ENCODE measurements at places on chromosomes 12 and 14.

DNA sequence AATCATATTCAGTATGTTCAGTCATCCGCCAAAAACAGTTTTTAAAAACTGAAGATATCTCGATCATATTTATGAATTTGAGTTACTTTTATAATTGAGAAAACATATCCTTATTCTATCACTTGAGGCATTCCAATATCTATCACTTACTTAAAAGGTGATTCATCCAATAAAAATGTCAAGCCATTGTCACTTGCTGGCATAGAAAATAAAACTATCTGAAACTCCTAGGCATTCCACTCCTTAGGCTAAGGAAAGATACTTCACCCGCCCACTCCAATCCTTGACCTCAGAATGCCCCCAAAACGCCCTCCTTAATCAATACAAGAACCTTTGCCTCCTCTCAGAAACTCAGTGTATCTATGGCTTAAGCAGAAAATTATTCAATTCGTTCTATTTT, 51.3 kb upstream of the AMIGO2 start:
- DNase-seq = no peak

GRCh38 chr12:113391650-113392337, 11.9 kb downstream of the SDS start:
- no peak for DNase-seq

DNA sequence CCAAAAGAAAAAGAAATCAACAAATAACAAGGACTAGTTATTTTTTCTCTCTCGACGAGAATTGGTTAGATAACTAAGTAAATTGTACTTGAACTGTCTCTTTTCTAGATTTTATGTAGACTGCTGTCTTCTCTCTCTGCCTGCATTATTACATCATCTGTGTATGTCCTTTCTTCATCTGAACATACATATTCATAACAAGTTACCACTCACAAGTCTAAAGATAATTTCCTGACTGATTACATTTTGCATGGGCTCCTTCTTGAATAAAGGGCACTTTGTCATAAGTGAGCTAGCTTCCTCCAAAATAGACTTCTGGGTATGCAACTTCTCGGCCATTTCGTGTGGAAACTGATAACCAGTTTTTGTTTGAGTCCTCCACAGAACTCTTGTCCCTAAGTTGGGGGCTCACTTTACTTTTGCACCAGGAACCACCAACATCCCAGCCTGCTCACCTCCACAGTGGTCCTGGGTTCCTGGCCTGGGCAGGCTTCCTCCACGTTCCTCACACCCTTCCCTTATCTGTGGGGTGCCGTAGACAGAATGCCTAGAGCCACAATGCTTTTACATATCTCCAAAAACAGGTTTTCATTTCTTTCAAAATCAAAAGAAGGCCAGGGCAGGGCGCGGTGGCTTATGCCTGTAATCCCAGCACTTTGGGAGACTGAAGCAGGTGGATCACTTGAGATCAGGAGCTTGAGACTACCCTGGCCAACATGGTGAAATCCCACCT, 6.2 kb upstream of the DDX47 start:
- no peak for DNase-seq

- DNase-seq = no peak
These were observed 20.3 kb upstream of the TMTC1 start for GRCh38 chr12:29804019-29804418.

DNA sequence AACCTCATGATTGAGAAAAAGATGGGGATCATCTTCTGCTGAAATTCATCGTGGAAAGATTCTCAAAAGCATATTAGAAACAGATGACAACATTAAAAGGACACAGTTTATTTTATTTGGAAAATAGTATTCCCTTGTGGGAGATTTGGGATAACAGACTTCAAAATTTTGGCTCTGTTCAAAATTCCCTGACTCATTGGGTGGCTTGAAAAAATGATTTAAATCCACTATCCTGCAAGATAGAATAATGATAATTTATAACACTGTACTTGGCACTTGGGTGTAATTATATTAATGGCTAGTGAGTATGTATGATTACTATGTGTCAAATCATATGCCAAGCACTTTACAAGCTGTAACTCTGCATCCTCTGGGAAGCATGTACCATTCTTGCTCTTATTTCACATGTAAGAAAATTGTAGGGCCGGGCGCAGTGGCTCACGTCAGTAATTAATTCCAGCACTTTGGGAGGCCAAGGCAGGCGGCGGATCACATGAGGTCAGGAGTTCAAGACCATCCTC, 128.8 kb downstream of the LMNTD1 start:
- peak; percentile 47 for DNase-seq

- no peak for DNase-seq
These were observed 32.3 kb downstream of the GIT2 start for GRCh38 chr12:109963743-109964429.

GRCh38 chr12:107515446-107515958, 170.1 kb upstream of the PWP1 start:
- no peak for DNase-seq

DNA sequence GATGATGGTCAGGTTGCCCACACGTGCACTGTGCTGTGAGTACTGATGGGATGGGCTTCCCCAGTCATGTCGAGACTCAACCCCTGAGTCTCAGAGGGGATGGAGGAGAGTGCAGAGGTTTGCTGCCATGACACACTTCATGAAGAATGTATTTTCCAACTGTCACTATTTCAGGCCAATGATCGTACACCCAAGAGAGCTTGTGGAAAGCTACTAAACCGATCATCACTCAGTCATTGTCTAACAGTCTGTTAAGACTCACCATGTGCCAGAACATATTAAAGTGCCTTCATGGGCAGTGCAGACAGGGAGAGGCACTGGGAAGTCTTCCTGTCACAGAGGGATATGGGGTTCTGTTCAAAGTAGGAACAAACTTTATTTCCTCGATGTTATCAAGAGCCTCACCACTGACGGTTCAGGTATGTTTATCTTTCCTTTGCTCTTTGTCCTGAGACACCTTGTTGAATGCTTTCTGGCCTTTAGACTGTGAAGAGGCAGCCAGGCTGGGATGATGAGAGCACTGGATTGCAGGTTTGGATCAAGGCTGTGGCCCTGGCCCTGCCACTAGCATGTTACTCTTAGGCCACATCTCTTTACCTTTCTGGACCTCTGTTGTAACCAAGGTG, 41.6 kb upstream of the NTF3 start:
- DNase-seq = no peak

GRCh38 chr14:37223947-37224474, 26.3 kb downstream of the MIPOL1 start:
- DNase-seq = no peak

- DNase-seq = peak; percentile 67
These were observed 42.8 kb upstream of the CMKLR1 start for GRCh38 chr12:108381787-108382436.

- no peak for DNase-seq
These were observed 182.4 kb upstream of the CCND2 start for GRCh38 chr12:4091016-4091743.

DNA sequence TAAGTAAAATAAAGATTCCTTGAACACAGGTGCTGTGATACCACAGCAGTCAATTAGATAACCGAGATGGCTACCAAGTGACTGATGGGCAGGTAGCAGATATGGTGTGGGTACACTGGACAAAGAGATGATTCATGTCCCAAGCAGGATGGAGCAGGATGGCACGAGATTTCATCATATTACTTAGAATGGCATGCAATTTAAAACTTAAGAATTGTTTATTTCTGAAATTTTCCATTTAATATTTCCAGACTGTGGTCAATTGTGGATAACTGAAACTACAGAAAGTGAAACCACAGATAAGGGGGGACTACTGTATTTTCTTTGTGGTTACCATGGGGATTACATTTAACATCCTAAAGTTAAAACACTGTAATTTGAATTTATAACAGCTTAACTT, 7.5 kb upstream of the ZFP36L1 start:
- DNase-seq = no peak

DNA sequence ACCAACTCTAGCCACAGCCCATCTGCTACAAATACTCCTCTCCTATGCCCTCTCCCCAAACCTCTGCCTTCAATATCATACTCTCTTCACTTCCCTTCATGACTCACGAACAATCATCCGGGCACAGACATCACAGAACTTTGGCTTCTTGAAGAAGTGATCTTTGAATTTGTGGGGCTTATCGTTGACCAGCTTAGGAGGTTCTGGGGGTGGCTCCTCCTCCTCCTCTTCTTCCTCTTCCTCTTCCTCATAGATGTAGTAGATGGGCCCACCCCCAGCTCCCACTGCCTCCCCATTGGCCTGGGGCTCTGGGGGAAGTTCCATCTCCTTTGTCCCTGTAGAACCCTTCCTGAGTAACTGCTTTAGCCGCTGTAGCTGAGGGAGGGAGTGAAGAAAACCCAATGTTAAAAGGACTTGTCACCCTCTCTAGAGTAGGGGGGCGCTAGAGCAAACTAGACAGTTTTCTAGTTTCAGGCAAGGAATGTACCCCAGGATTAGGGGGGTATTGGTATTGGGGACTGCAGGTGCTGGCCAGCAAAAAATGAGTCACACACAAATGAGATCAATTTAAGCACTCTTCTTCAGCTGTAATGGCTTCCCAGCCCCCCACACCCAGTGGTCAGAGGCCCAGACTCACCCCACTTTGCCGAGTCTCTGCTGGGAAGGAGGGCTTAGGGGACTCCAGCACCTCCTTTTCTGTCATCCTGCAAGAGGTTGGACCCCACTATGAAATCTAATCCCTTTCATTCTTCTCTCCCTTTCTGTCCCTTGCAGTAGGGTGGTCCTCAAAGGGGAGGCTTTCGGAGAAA, 1.8 kb downstream of the STAC3 start:
- no peak for DNase-seq

DNA sequence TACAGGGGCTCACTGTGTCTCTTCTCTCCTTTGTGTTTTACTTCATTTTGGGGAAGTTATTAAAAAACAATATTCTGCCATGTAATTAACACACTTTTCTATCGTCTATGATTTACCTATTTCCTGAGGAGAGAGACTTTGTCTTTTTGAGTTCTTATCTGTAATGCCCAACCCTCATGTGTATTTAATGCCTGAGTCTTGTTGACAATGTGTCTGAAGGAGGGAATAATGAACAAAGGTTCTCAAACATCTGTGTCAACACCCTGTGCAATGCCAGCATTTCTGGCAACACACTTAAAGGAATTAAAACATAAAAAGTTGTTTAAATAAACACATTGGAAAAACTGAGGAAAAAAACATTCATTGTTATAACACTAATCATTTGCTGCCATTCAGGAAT, 147.1 kb downstream of the SLC15A5 start:
- no peak for DNase-seq

DNA sequence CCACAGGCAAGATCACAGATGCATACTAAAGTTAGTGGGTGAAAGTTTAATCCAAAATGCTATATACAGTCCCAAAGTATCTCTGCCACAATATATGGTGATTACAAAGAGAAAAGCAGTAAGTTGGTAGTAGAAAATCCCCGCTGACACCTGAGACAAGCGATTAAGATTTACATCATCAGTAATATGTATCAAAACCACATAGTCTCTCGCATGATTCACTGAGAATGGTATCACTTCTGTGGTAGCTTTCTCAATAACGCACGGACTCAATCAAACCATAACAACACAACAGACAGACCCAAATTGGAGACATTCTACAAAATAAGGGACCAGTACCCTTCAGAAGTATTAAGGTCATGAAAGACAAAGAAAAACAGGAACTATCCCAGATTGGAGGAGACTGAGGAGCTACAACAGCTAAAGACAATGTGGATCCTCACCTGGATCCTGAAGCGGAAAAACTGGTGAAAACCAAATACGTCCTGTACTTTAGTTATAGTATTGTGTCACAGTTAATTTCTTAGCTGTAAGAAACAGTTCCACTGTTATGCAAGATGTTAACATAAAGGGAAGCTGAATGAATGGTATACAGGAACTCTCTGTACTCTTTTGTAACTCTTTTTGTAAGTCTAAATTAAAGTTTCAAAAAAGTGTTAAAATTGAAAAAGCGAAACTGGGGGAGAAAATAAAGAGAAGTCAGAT, 51.0 kb downstream of the SPTLC2 start:
- DNase-seq = no peak

- no peak for DNase-seq
These were observed 217.3 kb upstream of the CPNE8 start for GRCh38 chr12:39122562-39123204.

GRCh38 chr12:25249931-25250738, 594 bp downstream of the KRAS start:
- peak; percentile 78 for DNase-seq

DNA sequence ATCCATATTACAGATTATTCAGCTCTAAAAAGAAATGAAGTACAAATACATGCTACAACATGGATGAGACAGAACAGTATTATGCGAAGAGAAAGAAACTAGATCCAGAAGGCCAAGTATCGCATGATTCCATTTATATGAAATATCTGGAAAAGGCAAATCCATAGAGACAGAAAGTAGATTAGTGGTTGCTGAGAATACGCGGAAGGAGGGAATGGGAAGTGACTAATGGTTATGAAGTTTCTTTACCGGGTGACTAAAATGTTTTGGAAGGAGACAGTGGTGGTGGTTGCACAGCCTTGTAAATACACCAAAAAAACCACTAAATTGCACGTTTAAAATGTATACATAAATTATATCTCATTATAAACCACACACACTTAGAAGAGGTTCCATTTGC, 12.5 kb downstream of the PRDM4 start:
- DNase-seq = no peak

- DNase-seq = no peak
These were observed 59.7 kb upstream of the GPHB5 start for GRCh38 chr14:63378444-63378843.

DNA sequence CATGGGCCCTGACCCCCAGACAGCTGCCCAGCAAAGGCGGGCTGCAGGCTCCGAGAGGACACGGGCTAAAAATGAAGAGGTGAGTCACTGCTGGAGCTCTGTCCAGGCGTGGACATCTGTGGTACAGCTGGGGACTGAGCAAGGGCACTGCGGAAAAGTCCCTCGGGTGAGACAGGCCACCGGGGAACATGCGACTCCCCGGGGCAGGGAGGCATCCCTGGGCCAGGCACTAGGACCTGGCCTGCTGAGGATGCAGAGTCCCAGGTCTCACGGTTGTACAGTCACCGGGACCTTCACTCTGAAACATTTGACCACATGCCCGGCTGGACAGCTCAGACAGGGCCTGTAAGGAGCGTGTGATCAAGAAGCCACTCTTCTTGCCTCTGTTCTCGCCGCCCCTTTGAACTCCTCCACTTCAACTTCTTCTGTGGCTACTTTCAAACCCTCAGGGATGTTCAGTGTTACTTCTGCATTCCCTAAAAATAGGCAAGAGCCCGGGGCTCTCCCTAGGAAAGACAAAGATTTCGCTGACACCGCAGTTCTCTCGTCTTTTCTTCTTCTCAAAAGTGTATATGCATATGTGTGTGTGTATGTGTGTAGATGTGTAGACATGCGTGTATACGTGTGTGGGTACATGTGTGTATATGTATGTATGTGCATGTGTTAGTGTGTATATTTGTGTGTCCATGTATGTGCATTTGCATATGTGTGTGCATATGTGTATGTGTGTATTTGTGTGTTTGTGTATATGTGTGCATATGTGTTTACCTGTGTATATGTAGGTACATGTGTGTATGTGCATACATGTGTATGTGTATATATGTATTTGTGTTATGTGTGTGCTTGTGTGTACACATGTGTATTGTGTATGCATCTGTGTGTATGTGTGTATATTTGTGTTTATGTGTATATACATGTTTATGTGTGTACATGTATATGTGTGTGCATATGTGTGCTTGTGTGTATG, 5.0 kb upstream of the RFLNA start:
- no peak for DNase-seq

- DNase-seq = no peak
These were observed 425.2 kb downstream of the PCNX1 start for GRCh38 chr14:71332476-71332875.

All from right forelimb (tissue), 1 donor.